ENCODE measurements at places on chromosomes 12 and 14.

DNA sequence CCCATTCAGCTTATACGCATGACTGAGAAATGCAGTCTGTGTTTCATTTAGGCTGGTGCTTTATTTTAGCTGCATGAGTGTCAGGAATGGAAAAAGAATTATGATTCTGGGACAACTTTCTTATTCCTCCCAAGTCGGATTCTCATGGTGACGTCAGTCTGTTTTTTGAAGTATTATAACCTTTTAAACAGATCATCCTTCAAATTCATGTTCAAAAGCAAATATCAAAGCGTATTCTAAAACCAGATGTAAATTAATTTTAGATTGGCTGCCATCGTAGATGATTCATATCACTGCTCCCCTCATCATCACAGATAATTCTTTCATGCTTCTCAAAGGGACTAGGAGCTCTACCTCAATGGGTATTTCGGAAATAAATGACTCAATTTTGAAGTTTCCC, 15.0 kb downstream of the FNTB start:
- DNase-seq, result no peak

GRCh38 chr14:96648506-96649326, 146.5 kb downstream of the PAPOLA start:
- DNase-seq, result no peak

- no peak for DNase-seq
Measured at GRCh38 chr12:90174198-90174510, 465.5 kb upstream of the ATP2B1 start.

DNA sequence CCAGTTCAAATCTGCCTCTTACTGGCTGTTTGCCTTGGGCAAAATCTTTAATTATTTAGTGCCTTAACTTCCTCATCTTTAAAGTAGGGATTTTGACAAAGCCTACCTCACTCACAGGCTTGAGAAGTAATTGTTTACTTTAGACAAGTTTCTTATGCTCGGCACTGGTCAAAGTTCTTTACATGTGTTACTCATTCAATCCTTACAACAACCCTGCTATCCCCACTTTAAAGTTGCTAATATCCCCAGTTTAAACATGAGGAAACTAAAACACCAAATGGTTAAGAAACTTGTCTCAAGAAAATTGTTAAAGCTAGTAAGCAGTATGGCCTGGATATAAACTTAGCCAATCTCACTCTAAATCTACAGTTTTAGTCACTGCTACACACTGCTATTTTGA, 204.0 kb upstream of the AVPR1A start:
- no peak for DNase-seq

- DNase-seq, result no peak
Measured at GRCh38 chr12:102497743-102498142, 17.4 kb upstream of the IGF1 start.
